ENCODE measurements at places on chromosomes 2 and 18.

- no peak for DNase-seq
Measured at GRCh38 chr2:157893611-157894010, 17.5 kb upstream of the ACVR1 start.

DNA sequence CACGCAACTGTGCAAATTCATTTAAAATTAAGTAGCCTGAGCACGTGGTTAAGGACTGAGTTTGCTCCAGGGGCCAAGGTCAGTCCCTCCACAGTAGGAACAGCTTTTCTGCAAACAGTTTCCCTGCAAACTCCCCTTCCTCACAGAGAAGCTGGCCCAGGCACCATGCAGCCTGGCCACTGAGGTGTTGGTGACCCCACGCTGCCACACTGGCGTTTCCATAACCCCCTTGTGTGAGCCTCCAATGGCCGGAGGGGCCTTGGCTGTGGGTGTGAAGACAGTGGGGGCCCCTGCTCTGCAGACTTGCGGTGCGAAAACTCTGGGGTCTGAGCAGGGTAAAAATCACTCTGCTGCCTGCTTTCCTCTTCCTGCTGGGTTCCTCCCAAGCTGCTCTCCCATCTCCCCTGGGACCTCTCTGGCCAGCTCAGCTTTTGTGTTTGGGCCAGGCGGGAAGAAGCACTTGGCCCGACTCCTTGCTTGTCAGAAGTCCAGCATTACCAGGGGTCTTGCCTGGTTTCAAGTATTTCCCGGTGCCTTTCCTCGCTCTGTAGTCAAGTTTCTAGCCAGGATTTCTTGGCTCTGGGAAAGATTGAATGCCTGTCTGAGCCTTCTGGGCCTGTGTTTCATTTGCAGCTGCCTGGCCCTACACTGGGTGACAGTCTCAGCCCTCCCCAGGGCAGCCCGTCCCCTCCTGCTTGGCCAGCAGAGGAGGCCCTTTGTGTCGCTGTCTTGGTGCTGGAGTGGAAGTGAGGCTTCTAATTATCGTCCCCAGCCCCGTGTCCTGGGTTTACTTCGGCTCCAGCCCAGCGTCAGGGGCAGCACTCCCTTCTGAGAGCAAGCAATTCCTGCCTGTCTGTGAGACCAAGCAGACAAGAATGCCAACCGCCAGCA, 131.4 kb upstream of the SLC1A4 start:
- DNase-seq = no peak

DNA sequence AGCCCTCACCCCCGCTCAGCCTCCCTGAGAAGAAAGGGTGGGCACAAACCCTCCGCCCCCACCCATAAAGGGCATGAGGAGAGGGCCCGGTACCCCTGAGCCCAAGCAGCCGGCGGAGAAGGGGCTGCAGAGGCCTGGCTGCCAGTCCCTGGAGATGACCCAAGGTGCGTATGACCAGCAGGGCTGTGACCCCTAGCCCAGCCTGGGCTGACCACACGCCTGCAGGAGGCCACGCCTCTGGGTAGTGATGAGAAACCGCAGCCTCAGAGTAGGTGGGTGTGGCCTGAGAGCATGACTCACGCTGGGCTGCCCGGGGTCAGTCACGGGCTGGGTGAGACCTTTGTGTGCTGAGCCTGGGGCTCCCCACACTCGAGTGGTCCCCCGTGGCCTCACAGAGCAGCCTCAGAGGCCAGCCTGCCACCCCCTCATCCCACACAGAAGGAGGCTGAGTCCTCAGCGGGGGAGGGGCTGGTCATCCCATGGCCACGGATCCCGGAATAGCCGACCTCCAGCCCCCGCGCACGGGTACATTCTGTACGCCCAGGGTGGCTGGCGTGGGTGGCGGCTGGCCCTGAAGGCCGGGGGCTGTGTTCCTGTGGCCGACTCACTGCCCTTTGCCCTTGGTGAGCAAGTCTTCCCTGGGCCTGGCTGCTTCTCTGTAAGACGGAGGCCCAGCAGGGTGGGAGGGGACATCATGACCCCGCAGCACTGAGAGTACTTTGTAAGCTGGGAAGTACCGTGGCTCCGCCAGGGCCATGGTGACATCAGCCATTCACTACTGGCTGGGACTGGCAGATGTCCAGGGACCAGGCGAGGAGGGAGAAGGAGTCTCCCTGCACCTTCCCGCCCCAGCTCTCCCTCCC, 110.8 kb upstream of the OTOS start:
- no peak for DNase-seq

DNA sequence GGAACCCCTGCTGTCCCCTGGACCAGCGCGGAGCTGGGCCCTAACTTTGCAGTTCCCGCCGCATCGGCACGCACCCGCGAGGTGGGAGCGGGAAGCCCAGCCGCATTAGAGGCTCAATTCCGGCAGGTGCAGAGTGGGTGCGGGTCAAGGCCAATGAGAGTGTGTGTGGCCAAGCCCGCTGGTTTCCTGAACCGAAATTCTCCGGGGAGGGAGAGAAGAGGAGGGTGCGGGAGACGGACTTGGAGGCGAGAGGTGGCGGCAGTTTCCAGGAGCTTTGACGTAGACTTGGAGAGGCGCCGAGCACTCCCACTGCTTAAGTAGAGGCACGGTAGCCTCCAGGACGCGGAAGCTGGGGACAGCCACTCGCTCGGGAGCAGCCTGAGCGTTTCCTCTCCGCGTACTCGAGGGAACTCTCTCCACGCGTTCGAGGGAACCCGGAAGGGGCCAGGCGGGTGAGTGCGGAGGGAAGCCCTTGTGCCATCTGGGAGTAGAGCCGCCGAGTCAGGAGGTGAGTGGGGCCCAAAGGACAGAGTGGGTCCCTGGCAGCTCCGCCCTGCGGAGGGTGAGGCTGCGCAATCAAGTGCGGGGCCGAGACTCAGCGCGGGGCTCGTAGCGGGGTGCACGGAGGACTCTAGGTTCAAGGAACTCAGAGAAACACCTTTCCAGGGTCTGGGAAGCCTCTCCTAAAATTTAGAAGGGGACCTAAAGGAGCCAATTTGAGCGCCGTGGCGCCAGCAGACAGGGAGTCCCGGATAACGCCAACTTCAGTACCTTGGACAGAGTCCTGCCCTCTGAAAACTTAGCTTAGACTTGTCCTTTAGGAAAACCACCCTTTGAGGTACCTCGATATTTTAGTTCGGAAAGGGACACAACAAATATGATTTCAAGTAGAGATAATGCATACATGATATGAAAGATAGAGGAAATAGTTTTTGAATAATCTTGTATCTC, at the start of gene FAM237A:
Gene FAM237A (plus strand): TSS at position 413 of the 951 bp plus-strand sequence. CDS start 1,750 bp downstream, outside the sequence.
- no peak for DNase-seq
